ENCODE measurements at places on chromosomes 1 and 21.

DNA sequence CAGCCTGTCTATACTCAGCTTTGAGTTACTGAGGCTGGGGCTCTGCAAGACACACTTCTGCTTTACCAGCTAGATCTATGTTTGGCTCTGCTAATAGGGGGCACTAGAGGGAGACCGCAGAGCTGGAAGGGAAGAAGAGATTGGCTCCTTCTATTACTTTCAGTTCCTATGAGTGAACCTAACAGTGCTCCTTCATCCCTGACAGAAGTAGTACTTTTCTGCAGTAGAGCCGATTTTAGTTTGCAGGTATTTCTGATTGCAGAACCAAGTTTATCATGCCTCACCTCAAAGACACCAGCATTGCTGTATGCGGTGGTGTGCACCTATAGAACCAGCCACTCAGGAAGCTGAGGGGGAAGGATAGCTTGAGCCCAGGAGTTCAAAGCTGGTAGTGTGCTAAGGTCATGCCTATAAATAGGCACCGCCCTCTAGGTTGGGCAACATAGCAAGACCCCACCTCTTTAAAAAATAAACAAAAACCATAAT lies 5.7 kb upstream of the ZDHHC18 start:
- DNase-seq = no peak

GRCh38 chr1:82927753-82928152 lies 1071.2 kb downstream of the TTLL7 start:
- DNase-seq = no peak

GRCh38 chr1:17434601-17435000 lies 4.9 kb downstream of the RCC2 start:
- no peak for DNase-seq

- DNase-seq = no peak
These were observed 20.4 kb downstream of the CDC7 start for GRCh38 chr1:91520942-91521507.

DNA sequence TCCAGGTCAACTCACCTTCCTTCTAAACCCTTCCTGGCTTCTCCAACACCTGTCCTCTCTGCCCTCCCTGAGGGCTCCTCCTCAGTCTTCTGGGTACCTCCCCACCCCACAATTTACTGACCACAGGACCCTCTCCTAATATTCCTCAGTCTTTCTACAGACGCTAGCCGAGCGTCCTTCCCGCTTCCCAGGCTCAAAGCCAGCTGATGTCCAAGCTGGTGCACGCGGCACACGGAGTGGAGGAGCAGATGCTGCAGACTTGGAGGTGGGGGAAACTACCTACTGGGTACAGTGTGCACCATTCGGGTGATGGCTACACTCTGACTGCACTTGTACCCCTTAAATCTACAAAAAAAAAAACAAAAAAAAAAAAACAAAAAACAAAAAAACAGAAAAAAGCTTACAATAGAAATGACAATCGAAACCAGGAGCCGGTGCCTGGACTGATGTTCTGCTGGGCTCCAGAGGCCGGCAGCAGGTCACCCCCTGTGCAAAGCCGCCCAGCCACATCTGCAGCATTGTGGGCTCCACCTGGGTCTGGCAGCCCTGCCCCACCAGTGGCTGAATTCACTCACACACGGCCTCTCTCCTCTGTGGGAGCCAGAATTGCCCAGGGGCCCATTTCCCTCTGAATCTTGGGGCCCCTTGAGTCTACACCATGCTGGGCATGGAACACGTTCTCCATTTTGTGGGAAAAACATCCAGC lies 7.0 kb downstream of the TRIM11 start:
- peak; percentile 57 for DNase-seq
